ENCODE measurements at places on chromosomes 6 and 20.

GRCh38 chr6:44646355-44646754 lies 258.8 kb downstream of the CDC5L start:
- no peak for DNase-seq

DNA sequence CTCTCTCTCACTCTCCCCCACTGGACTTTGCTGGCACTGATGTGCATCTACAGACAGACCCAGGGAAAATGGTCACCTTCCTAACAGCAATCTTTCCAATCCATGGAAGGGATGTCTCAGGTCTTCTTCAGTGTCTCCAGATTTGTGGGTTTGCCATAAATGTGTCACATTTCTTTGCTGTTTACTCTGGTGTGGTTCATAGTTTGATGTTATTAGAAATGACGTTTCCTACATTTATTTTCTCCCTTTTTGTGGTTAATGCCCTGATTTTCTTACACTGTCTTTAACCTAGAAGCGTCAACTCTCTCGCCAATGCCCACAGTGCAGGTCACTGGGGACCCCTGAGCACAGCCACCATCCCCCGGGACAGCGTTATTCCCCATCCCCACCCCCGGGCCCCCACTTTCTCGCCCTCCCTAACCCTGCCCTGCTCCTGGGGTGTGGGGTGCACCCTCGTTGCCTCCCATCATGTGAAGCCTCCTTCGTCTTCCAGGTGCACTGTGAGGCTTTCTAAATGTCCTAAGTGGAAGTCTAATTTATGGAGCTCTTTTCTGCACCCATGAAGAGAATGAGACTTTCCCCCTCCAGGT lies 86.5 kb downstream of the YTHDF1 start:
- no peak for DNase-seq

GRCh38 chr6:153634416-153634815 lies 404.6 kb upstream of the OPRM1 start:
- DNase-seq: no peak

GRCh38 chr20:48944663-48945297 lies 23.3 kb downstream of the ARFGEF2 start:
- no peak for DNase-seq

DNA sequence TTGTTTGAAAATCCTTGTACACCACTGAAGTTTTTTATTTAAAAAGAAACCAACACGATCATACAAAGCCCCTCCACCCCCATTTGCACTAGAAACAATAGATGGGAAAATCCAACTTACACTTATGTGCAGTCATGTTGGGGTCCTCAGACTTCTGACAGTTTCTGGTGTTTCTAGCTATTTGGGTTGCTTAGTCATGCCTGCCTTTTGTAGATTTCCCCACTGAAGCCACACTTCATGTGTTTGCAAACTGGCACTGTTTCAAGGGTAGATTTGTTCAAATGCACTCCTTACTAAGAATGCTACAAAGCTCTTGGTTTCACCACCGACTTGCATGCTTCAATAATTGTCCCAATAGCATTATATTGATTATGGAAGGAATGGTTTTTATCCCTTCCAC lies 1.5 kb downstream of the SH3BGRL2 start:
- no peak for DNase-seq

DNA sequence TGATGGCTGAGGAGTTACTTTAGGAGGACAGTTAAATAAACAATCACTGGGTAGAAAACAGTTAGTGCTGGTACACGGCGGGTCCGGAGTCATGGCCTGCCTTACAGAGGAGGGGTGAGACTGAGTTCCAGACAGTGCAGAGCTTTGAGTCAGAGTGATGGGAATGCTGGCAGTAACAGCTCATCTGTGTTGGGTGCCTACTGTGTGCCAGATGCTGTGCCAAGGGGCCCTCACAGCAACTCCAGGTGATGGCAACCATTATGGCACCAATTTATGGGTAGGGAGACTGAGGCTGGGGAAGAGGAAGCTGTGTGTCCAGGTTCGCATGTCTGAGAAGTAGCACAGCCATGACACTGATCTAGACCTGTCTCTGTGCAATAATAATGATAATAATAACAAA lies 132.6 kb downstream of the CEBPB start:
- DNase-seq: no peak

DNA sequence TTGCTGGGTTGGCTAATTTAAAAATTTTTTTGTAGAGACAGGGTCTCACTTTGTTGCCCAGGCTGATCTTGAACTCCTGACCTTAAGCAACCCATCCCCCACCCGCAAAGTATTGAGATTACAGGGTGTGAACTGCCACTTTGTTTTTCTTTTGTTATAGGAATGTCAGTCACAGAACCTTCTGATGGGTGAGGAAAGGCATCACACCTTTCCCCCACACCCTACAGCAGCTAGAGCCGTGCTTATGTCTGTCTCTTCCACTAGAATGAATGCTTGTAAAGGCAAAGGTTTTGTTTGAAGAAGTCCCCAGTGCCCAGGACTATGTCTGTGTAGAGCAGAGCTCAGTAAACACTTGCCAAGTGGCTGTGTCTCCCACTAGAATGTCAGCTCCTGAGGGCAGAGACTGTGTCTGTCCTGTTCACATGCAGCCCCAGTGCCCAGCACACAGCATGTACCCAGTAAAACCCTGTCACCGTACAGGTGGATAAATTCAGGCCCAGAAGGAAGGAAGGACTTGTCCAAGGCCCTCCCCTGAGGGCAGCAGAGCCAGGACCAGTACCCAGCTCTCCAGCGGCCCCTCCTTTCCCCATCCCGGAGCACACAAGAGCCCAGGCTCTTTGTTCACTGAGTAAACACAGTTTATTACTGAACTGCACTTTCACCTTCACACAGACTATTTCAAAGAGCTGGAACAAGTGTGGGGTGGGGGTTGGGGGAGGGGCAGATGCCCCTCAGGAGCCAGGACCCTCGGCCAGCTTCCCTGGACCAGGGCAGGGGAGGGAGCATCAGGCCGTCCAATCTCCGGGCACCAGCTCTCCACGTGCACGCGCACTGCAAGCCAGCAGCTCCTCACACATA lies 26.4 kb downstream of the COX4I2 start:
- no peak for DNase-seq

DNA sequence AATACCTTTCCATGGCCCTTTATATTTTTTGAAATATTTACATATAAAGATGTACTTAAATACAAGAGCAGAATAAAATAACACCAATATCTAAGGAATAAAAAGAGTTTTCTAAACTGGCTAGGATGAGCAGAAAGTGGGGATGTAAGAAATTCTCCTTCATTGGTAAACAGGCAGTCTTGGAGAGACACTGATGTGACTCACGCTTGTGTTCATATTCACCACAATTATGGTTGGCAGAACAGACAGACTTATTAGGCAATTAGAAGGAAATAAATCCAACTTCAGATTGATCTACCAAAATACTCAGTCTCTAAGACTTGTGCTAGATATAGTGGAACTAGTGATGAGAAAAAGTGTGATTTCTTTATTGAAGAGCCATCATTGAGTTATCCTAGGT lies 463.7 kb downstream of the CDC5L start:
- DNase-seq: no peak

GRCh38 chr6:27871924-27872638 lies 40.1 kb downstream of the OR2B2 start:
- peak; percentile 88 for DNase-seq

DNA sequence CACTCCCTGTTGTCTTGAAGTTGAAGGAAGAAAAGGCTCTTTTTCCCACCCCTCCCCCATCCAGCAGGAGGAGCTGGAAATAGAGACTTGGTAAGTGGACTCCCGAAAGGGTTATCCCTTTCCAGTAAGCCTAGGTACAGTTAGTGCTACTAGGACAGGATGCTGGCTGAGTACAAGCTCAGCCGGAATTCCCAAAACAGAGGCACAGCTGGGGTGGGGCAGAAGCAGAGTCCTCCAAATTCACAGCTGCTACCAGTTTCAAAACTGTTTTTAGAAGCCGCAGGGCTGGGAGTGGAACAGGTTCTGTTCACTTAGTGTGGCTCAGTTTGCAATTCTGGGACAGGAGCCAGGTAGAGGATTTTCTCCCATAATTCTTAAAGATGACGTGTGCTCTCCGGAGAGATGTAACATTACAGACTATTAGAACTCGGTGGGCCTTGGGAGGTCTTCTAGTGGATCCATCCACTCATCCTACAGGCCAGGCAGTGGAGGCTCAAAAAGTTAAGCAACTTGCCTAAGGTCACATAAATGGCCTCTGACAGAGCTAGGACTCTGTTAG lies 19.0 kb upstream of the UTRN start:
- no peak for DNase-seq

GRCh38 chr6:26272171-26272637 lies 92.8 kb upstream of the BTN3A2 start:
- peak; percentile 58 for DNase-seq

- no peak for DNase-seq
Measured at GRCh38 chr20:6086868-6087267, 33.0 kb upstream of the LRRN4 start.

GRCh38 chr20:57757767-57758166 lies 48.0 kb upstream of the PMEPA1 start:
- no peak for DNase-seq

- DNase-seq: no peak
Measured at GRCh38 chr6:77857421-77857820, 204.6 kb downstream of the MEI4 start.

DNA sequence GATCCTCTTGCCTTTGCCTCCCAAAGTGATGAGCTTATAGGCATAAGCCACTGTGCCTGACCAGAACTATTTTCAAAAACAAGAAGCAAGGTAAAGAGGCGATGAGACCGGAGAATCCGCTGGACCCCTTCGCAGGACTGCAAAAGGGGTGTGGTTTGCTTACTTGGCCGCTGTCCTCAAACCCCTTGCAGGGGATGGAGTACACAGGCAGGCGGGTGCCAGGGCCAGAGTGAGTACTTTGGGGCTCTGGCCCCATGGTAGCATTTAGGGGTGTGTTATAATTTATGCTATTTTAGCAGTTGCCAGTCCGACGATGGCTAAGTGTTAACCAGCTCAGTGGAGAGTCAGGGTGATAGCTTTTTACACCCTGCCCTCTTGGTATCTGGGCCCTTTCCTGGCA lies 1454.9 kb downstream of the HACE1 start:
- DNase-seq: no peak

GRCh38 chr6:11804701-11805100 lies 26.1 kb upstream of the ADTRP start:
- no peak for DNase-seq

GRCh38 chr6:70985156-70985555 lies 28.3 kb upstream of the B3GAT2 start:
- DNase-seq: no peak

DNA sequence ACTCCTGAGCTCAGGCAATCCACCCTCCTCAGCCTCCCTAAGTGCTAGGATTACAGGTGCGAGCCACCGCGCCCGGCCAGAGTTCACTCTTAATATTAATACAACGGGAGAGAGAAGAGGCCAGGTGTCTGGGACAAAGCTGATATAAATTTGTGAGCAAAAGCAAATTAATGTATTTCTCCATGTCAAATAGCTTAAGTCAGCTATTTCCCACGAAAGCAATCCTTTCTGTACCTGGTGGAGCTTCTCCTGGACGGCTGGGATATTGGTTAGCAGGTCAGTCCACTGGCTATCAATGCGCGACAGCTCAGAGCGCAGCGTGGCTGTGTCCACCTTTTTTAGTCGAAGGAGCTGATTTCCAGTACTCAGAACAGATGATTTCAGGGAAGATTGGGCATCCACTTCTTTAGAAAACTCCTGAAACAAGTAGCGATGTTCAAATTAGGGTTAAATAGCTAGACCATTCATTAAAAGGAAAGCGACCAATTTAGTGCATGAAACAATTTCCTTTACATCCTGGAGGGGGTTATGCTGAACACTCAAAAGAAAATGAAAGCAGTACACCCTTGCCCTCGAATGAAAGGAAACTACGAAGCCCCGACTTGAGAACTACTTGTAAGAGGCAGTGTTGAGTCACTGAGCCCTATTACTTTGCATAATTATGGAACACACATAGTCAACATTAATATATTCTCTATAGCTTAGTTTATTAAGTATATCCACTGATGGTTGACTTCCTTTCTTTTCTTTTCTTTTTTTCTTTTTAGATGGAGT lies 403.4 kb downstream of the SYNE1 start:
- no peak for DNase-seq

DNA sequence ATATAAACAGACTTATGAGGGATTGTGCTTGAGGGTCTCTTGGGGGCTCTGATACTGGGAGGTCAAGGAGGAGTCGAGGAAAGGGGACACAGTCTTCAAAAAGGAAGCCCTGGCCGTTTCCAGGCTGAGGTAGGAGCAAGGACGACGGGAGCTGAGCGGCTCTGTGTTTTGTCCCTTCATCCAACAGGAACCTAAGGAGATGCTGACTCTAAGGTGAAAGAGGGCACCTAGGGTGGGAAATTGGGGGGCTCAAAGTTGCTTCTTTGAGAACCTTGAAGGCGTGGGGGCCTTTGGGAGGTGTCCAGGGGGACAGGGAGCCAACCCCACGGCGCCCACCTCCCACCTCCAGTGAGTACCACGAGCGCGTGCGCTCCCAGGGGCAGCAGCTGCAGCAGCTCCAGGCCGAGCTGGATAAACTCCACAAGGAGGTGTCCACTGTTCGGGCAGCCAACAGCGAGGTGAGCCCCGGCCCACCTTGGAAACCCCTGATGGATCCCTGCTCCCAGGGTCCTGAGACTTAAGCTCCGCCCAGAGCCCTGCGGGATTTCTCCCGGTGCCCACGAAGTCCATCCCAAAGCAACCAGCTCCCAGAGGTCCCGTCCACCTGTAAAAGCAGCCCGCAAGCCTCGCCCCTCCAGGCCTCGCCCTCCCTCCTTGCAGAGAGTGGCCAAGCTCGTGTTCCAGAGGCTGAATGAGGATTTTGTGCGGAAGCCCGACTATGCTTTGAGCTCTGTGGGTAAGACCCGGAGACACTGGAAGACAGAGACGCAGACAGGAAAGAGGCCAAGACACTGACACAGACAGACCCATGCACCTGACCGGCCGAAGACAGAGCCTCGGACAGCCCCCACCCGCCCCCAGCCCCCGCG lies 2.9 kb downstream of the SPAG4 start:
- DNase-seq: no peak

DNA sequence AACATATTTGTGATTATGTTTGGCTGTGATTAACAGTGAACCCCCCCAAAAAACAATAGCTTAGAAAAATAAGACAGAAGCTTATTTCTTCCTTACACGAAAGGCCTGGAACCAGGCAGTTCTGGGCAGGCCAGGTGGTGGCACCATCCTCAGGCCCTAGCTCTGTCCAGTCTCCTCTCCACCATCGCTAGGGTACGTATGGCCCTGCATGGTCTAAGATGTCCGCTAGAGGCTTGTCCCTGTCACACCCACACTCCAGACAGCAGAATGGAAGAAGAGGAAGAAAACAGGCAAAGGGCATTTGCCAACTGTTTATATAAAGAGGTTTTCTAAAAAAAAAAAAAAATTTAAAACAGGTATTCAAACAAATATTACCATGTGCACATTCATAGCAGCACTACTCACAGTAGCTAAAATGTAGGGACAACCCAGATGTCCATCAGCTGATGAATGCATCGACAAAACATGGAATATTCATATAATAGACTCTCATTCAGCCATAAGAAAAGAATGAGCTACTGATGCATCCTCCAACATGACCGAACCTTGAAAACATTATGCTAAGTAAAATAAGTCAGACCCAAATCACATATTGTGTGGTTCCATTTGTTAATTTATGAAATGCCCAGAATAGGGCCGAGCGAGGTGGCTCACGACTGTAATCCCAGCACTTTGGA lies 6.7 kb downstream of the TGM3 start:
- no peak for DNase-seq

GRCh38 chr20:52971498-52972189 lies 514 bp upstream of the TSHZ2 start:
- DNase-seq: no peak
